ENCODE measurements at places on chromosomes 6 and 20. TPM values are rescaled to one million over a fixed set of nuclear protein-coding genes. Genes with fewer than 3 reads are reported as not detected.

Gene PRL
- polyA plus RNA-seq = 2.0 TPM

Gene OR2H2
- polyA plus RNA-seq = 0.19 TPM

DNA sequence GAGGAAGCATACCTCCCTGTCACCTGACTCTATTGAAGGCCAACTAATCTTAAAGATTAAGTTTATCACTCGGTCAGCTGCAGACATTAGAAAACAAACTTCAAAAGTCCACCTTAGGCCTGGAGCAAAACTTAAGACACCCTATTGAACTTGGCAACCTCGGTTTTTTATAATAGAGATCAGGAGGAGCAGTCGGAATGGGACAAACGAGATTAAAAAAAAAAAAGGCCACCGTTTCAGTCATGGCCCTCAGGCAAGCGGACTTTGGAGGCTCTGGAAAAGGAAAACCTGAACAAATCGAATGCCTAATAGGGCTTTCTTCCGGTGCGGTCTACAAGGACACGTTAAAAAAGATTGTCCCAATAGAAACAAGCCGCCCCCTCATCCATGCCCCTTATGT lies 7.2 kb upstream of the PRR18 start:
- no peak for DNase-seq

GRCh38 chr6:42391441-42391840 lies 60.3 kb downstream of the TRERF1 start:
- DNase-seq = no peak

DNA sequence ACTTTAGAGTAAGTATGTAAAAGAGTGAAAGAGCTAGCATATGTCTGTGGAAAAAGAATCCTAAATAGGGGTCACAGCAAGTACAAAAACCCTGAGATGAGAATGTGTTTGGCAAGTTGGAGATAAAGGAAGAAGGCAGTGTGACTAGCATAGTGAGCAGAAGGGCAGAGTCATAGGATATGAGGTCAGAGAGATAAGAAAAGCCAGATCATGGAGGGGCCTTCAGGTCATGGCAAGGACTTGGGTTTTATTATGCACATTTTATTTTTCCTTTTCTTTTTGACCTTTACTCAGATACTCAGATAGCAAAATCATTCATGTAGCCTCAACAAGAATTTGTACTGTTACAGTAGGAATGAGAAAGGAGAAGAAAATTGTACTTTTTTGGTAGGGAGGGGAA lies 138.0 kb downstream of the GJA1 start:
- DNase-seq = no peak
